ENCODE measurements at places on chromosomes 11 and 22. TPM values are rescaled to one million over a fixed set of nuclear protein-coding genes. Genes with fewer than 3 reads are reported as not detected.

The RIMBP3B gene
- 0.16 TPM for polyA plus RNA-seq

The TSPAN32 gene
- polyA plus RNA-seq, result 7.1 TPM

The HEPN1 gene
- polyA plus RNA-seq, result not detected

The APOBEC3A gene
- polyA plus RNA-seq, result not detected

The APLNR gene
- not detected for polyA plus RNA-seq

The MMP11 gene
- polyA plus RNA-seq, result 6.6 TPM

The KIF18A gene
- 1.4 TPM for polyA plus RNA-seq

Data from IgD-negative memory B cell (primary cell).